NK-92 treated with Interleukin-12 subunit alpha and Interleukin-12 subunit beta, amount 100 ng/mL, for 24 hours (cell line): ENCODE measurements at places on chromosomes 11 and 22.
A peak's percentile ranks its signal among the peaks of the same experiment; 100 is the strongest.

- no peak for DNase-seq
These were observed 41.2 kb downstream of the OR2AT4 start for GRCh38 chr11:75055511-75055910.

- DNase-seq = peak; percentile 76
These were observed 21.2 kb downstream of the PTPRJ start for GRCh38 chr11:48001438-48002021.

DNA sequence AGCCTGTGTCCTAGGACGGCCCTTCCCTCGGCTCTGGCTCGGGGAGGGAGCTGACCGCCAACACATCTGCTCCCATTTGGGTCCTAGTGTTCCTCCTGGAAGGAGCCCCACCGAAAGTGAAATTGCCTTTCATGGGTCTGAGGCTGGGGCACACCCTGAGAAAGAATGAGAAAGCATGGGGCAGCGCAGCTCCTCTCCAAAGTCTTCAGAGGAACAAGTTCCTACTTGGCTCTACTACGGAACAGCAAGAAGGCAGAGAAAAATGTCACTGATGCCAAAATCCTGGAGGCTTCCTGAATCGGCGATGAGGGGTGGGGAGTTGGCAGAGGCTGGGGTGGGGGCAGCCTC lies 41.5 kb upstream of the MYEOV start:
- DNase-seq = no peak

DNA sequence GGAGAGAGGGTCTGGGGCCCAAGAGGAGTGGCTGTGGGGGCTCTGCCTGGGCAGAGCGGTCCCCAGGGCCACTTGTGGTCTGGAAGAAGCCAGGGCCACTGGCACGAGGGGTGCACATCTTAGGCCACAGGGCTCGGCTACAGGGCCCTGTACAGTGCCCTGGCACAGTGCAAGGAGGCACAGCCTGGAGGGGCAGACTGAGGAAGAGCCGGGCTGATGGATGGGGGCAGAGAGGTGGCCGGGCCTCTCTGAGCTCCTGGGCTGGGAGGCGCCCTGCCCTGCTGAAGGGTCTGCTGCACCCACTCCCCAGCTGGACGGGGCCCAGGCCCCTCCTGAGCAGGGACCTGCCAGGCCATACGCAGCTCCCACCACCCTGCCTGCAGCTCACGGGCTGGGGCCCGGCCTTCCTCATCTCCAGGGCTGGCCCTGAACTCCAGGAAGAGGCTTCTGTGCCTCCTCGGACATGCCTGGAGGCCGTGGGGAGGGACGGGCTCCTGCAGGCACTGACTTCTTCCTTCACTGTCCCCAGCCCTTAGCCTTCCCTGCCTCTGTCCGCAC lies 123.5 kb downstream of the CACNA1I start:
- DNase-seq = no peak

DNA sequence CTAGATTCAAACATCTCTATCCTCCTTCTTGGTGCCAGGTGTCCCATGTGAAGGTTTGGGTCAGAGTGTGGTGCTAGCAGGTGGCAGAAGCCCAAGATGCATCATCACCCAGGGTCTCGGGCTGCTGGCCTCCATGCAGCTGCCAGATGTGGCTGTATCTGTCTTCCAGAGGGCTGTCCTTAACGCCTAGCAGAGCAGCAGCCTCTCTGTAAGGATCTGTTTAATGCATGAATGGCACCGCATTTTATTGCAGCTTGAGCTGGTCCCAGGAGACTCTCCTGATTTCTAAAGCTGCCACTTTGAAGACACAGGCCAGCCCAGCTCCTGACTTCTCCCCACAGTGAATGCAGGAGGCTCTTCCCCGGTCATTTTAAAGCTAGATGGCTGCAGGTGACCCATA lies 26.3 kb downstream of the SLC1A2 start:
- no peak for DNase-seq

DNA sequence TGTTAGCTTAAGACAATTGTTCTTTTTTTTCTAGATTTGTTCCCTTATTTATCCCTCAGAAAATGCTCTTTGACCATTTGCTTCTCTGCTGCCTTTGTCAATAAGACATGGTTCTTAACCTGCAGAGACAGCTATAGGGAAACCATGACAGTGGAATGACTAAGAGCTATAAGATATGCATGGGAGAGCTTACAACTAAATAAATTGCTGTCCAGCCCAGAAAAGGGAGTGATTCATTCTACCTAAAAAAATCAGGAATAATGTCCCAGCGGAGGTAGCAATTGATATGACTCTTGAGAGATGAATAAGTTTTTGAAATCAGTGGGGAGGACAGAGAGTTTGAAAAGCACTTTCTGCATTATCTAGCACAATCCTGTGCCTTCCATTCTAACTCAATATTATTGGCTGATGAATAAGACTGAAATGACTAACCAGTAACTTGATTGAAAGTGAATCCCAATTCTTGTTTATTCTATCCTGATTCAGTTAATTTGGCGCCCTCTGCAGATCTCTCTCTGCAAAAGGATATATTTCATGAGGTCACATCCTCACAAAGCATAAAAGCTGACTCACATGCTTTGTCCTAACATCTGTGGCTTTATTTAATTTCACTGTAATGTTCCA lies 680.5 kb upstream of the API5 start:
- no peak for DNase-seq

DNA sequence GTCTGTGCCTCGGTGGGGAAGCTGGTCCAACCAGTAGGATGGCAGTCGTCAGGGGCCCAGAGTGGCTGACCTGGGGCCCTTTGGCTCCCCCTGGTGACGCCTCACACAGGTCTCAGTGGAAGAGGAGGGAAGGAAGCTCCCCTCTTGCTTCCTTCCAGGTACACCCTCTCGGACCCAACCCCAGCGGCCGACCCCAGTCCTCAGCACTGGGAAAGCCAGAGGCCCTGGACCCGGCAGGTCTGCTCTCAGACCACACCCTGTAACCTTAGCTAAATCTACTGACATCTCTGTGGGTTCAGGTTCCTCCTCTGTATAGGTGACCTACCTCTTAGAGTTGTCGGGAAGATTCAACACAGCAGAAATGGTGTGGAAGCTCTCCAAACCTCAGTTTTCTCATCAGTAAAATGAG lies 3.4 kb upstream of the SCUBE1 start:
- DNase-seq = peak; percentile 55

- DNase-seq = no peak
These were observed 3.1 kb upstream of the EXPH5 start for GRCh38 chr11:108596701-108597100.

DNA sequence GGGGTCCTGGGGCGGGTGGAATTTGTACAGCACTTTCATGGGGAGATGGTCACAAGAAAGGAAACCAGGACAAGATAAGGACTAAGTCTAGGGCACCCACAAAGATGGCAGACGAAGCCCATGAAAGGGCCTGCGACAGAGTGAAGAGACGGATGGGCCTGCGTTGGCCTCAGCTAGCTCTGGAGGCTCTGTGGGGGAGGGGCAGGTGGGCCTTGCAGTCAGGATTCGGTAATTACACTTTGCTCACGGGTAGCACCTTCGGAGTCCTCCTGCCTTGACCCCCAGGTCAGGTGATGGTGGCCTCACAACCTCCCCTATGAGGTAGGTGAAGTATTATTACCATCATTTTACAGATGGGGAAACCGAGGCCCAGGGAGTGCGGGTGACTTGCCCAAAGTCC lies 7.1 kb downstream of the LRRC10B start:
- DNase-seq = no peak

- no peak for DNase-seq
These were observed 71.8 kb downstream of the UBASH3B start for GRCh38 chr11:122727101-122727929.

DNA sequence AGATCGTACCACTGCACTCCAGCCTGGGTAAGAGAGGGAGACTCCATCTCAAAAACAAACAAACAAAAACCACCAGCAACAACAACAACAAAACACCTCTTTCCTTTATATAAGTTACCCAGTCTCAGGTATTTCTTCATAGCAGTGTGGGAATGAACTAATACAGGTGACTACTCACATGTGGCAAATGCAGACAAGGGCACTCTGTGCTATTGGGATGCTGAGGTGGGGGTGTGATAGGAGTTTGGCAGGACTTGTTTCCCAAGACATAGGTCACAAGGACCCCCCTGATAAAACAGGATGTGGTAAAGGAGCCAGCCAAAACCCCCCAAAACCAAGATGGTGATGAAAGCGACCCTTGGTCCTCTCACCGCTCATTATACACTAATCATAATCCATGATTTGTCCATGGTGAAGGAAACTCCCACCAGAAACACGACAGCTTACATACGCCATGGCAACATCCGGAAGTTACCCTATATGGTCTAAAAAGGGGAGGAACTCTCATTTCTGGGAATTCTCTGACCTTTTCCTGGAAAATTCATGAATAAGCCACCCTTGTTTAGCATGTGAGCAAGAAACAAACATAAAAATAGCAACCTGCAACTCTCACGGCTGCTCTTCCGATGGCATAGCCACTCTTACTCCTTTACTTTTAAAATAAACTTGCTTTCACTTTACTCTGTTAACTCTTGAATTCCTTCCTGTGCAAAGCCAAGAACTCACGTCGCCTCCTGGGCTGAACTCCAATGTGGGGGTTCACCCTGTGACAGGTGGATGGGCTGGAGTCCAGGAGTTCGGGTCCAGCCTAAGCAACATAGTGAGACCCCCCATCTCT lies 18.8 kb upstream of the INCENP start:
- no peak for DNase-seq

- no peak for DNase-seq
These were observed 4.8 kb downstream of the ANKK1 start for GRCh38 chr11:113392236-113392921.

- DNase-seq = no peak
These were observed 21.7 kb upstream of the ROBO3 start for GRCh38 chr11:124843616-124843910.

DNA sequence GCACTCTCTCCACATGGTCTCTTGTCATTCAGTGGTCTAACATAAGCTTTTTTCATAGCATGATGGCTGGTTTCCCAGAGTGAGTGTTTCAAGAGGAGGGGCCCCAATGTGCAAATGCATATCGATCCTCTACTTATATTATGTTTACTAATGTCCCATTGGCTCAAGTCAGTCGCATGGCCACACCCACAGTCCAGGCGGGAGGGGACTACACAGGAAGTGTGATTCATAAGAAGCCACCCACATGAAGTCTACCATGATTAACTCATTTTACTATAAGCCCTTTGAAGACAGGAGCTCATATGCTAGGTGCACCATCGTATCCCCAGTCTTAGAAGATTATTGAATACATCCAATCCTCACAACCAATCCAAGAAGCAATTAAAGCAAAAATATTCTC lies 89.5 kb upstream of the ISX start:
- no peak for DNase-seq

DNA sequence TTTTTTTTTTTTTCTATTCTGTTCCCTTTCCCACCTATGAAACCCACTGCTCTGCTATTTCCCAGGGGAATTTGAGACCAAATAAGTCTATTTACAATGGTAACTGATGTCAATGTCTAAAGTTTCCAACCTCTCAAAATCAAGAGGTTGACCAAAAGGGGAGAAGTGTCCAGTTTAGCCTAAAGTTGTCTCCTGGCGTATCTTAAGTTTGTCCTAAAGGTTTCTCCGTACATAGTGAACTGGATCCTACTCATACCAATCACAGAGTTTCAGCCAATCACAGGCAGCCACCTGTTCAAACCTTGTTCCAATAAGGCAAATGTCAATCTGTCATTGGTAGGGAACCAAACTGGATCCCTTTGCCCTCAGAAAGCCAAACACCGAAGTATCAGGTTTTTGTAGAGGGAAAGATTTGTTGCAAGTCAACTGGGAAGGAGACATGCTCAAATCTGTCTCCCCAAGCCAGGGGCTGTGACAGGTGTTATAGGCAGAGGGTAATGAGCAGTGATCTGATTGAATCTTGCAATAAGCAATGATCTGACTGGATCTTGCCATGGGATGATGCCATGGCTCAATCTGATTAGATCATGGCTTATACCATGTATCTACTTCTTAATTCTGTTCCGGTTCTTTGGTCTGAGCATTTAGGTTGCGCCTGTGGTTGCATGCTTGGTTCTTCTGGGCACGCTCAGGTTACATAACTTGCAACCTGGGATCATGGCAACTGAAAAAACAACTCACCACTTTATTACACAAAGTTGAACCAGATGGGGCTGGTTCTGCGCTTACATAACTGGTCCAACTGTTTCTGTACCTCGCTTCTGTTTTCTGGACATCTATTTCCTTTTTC lies 1.1 kb upstream of the VPS37C start:
- DNase-seq = no peak

DNA sequence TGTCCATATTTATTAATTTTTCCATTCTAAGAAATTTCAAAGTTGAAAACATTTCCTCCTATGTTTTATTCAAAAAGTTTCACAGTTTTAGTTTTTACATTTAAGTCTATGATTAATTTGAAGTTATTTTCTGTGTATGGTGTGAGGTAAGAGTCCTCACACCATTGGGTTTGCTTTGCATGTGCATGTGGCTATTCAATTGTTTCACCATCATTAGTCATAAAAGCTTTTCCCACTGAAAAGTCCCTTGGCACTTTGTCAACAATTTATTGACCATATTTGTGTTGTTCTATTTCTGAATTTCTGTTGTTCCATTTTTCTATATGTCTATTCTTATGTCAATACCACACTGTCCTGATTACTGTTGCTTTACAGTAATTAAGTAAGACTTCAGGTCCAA lies 186.5 kb downstream of the KIF18A start:
- DNase-seq = no peak

DNA sequence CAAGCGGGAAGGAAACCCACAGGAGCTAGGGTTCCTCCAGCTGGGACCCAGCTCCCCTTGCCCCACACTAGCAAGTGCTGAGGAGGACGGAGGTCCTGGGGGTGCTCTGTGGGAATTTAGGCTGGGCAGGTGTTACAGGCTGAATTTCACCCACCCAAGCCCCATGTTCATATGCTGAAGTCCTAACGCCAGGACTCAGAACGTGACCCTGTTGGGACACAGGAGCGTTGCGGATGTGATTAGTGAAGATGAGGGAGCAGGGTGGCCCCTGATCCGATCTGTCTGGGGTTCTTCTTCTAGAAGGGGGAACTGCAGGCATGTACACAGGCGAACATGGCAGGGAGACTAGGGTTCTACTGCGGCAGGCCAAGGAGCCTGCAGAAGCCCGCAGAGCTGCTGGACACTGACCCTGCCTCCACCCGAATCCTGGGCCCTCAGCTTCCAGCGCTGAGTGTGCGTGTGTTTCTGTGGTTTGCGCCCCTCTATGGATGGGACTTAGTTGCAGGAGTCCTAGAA lies 103.4 kb upstream of the FGF3 start:
- no peak for DNase-seq

GRCh38 chr11:124757320-124757719 lies 4.8 kb downstream of the ESAM start:
- DNase-seq = no peak

- no peak for DNase-seq
These were observed 747.0 kb downstream of the BRD1 start for GRCh38 chr22:49080631-49081030.

- no peak for DNase-seq
These were observed 26.7 kb downstream of the FLRT1 start for GRCh38 chr11:64062185-64063039.
